ENCODE measurements at places on chromosomes 5 and 9.

DNA sequence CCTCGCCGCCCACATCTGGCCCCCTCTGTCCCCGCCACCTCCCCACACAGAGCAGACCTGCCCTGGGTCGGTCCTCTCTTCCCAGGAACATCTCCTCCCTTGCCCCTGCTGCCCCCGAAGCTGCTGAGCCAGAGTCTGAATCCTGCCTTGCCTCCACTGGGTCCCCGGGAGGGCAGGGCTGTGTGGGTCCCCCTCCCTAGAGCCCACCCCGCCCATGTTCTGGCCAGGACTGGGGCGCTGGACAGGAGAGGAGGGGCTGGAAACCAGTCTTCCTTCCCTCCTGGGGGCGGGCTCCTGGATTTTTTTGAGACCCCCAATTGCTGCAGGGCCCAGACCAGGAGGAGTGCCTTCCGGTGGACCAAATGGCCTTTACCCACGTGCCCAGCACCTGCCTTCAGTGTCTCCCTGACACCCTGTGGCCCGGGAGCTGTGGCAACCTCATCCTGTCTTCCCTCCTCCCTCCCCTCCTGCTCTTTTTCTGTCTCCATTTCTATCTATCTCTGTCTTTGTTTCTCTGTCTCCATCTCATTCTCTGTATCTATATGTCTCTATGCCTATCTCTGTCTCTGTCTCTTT, 12.1 kb downstream of the MRPL36 start:
- DNase-seq: no peak

- no peak for DNase-seq
Measured at GRCh38 chr9:7370988-7371387, 428.6 kb downstream of the DMAC1 start.

DNA sequence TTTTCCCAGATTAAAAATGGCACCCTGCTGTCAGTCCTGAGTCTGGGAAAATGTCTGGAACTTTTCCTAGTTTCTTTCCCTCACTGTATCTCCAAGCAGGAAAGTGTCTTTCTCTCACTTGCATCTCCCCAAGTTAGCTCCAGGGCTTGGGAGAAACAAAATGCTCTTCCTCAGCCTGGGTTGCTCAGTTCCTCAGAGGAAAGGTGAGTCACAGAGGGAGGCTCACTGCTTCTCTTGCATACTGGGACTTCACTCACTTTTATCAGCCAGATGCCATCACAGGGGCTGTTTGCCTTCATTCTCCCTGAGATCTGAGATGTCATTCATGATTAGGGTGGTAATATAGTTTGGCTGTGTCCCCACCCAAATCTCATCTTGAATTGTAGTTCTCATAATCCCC, 519.9 kb downstream of the SEMA5A start:
- no peak for DNase-seq

DNA sequence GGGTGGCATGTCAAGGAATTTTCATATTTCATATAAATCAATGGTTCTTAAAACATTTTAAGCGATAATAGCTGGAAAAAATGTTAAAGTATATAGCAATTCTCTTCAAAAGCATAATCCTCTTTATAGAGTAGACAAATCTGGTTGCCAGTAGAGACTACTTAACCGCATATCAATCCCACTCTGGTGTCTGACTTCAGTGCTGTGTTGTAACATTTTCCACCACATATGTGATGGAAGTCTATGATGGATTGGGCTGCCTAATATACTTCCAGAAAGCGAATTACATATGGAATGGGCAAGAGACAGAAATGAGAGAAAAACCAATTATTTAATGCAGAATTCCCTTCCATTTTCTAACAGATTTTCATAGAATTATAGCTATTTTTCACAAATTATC, 54.3 kb downstream of the FBN2 start:
- no peak for DNase-seq

DNA sequence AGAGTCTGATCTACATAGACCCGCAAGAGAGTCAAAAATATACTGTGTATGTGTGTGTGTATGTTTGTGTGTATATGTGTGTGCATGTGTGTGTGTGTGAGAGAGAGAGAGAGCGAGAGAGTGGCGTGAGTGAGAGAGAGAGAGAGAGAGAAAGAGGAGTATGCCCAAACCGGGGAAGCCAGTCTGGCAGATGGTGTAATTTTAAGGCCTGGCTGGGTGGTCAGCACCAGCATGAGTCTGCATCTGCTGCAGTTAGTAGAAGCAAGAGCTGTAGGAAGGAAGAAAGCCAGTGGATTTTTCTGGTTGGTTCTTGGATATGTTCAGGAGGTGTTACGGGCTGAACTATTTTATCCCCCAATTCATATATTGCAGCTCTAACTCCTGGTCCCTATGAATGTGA, 75.2 kb downstream of the ACTBL2 start:
- DNase-seq: no peak

DNA sequence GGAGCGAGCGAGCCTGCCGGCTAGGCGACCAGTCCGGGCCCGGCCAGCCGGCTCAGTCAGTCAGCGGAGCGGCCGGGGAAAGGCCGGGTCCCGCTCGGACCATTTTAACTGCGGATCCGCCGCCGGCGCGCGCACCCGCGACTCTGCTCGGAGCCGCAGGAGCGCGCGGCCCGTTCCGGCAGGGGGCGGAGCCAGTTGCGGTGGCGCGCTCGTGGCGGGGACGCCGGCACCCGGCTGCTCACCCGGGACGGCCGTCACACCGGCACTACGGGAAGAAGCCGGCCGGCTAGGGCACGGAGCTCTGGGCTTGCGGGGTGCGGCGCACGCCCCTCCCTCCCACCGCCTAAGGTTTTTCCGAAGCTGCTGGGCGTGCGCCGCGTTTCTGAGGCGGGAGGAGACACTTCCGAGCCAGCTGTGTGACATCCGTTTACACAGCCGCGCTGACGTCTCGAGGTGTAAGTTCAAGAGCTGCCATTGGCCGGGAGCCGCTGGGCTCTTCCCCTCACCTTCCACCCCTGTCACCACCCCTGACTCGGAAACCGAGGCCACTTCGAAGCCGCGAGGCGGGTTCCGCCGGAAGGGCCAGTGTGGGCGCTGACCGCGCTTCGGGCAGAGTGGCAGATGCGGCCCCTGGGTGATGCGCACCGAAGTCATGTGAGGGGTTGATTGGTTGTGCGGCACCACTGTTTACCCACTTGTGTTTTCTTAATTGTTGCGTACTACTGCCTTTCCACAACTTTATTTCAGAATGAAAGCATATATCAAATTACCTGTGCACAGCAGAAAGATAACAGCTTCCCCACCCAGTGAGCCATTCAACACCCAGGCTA, at the start of gene FBXL17:
Gene FBXL17 (minus strand): TSS at position 145 of the 830 bp plus-strand sequence.
- DNase-seq: peak; percentile 86

- no peak for DNase-seq
Measured at GRCh38 chr5:120124961-120125360, 339.1 kb upstream of the PRR16 start.

DNA sequence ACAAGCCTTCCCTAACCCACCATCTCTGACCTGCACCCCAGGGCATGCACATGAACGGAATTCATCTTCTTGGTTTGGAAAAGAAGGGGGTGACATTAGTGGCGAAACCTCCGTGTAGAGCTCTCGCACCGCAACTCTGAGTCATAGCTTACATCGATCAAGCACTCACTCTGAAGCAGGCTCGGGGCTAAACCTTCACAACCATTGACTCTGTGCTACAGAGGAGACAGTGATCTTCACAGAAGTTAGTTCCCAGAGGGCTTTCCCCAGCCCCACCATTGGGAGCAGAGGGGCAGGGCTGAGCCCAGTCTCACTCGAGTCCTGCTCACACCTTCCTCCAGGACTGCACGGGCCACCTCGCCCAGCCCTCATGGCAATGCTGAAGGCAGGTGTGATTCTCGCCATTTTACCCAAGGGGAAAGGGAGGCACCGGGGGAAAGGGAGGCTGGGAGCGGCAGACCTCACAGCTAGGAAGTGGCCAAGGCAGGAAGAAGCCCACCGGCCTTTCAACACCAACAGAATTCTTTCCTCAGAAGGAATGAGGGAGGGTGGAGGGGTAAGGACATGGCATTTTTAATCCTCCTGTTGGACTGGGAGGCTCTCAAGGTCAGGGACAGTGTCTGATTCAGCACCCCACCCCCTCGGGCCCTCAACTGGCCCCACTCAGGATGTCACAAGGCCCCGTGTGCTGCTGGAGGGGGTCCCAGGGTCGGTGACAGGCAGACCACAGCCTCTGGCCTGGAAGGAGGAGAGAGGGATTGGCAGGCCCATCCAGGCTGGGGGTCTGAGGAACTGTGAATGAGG, 25.9 kb upstream of the IL17B start:
- DNase-seq: peak; percentile 50

- DNase-seq: no peak
Measured at GRCh38 chr9:5871785-5872184, 18.9 kb upstream of the MLANA start.

GRCh38 chr5:103918668-103919367, 356.2 kb upstream of the NUDT12 start:
- DNase-seq: no peak

- DNase-seq: peak; percentile 76
Measured at GRCh38 chr5:137619191-137619870, 116.6 kb downstream of the KLHL3 start.

GRCh38 chr5:151477101-151477500, 29.7 kb downstream of the SLC36A1 start:
- no peak for DNase-seq

DNA sequence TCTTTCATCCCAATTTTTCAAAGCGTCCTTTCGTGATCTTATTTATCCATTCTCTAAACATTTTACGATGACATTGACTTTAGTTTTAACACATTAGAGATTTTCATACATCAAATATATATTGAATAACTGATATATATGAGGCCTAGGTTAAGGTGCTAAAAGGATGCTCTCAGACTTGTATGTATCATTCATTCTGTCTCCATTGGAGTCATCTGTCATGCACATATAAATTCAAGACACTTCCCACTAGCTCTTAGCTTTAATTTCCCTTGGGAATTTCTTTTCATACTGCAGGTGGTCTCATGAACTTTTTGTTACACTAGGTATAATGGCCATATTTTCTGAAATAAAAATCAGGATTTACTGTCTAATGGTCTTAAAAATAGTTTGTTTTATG, 635.8 kb upstream of the C9orf72 start:
- no peak for DNase-seq

DNA sequence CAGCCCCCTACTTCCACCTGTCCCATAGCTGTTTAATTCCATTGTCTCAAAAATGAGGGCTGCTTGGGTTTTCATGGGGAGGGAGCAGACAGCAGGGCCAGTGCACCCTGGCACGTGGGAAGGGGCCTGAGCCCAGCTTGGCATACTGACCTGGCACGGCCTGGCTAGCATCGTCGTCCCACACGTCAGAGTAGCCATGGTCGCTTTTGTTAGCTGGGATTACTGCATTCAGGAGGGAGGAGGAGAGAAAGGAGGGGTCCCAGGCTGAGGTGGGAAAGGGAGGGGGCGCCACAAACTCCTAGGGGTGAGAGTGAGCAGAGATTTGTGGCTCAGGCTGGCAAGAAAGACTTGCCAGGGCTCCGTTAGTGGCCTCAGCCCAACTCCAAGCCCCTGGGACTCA, 21.1 kb upstream of the CYSTM1 start:
- DNase-seq: no peak

DNA sequence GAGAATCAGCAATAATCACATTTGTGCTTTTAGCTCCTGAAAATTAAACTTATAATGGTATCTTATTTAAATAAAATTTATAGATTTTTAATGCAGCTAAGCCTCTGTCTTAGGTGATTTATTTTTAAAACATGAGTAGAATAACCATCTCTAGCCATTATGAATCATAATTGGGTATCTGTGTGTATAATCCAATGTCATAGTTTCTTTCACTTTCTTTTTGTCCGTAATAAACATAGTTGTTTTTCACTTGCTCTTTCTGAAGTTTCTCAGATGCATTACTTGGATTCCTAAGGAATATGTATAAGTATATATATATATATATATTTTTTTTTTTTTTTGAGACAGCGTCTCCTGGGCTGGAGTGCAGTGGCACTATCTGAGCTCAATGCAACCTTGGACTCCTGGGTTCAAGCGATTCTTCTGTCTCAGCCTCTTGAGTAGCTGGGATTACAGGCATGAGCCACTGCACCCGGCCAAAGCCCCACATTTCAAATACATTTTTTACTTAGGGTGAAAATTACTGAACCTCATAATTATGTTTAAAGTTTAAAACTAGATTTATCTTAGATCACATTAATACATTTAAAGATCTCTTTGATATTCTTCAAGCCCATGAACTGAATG, 377.1 kb downstream of the PRDM9 start:
- no peak for DNase-seq

- no peak for DNase-seq
Measured at GRCh38 chr5:139763930-139764791, 31.4 kb upstream of the PSD2 start.

DNA sequence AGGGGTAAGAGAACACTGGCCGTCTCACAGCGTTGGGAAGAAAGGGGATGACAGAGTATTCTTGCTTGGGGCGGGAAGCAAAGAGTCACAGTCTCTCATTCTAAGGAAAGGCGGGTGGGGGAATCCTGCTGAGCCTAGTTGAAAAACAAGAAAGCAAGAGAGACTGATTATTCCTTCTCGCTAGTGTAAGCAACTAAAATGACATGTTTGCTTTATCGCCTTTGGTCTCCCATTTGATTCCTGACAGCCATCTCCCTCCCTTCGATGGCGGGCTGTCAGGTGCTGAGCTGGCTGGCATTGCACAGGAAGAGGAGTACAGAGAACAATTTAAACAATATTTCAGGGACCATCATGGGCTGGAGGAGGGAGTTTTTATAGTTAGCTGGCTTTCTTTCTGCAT, 331.3 kb downstream of the ASTN2 start:
- no peak for DNase-seq

DNA sequence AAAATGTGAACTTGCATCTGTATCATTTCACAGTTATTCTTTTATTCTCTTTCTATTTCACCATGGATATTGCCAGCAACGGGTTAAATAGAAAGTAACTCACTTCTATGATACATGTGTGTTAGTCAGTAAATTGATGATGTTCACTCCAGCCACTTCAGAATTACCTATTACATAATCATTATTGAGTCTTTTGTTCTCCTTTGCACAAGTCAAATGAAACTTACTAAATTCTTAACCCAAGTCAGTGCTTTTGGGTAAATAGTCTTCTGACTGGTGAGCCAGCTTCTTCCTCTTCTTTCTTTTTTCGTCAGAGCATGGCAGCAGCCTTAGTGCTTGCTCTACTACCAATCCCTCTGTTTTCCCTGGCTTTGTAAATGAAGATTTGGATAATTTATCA, 344.3 kb downstream of the RAB3C start:
- DNase-seq: no peak

DNA sequence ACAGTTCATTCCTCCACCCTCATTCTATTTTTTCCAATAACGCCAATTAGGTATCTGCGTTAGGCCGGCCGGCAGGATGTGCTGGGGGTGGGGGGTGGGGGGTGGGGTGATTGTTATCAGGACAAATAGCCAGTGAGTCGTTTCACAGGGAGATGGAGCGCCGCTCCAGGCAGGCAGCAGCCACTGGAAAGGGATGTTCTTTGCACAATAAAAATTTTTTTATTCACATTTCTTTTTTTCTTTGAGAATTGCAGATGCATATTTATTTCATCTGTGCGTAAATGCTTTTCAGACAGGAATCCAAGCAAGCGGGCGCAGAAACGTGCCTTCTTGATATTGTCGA, 4.1 kb downstream of the LMX1B start:
- DNase-seq: no peak

- DNase-seq: peak; percentile 61
Measured at GRCh38 chr5:151770383-151771258, 1.1 kb upstream of the G3BP1 start.

- no peak for DNase-seq
Measured at GRCh38 chr5:18805376-18805775, 1171.1 kb downstream of the TAF11L14 start.
